NCI-H1092 (cell line): ENCODE measurements at places on chromosomes 12 and 14.

DNA sequence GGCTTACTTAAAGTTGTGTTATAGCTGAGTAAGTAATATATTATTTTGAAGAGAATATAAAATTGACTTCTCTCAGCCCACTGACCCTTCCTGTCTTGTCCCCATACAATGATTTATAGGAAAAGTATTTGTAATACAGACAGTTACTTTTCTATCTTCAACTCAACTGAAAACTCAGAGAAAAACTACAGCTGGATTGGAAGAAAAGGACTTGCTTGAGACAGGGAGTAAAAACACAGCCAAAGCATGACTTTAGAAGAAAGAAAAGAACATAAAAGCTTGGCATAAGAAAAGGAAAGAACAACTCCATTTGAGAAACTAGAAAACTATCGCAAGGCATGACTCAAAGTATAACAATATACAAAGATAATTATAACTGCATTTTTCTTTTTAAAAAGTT is 57.5 kb downstream of the MSRB3 start:
- DNase-seq: no peak

DNA sequence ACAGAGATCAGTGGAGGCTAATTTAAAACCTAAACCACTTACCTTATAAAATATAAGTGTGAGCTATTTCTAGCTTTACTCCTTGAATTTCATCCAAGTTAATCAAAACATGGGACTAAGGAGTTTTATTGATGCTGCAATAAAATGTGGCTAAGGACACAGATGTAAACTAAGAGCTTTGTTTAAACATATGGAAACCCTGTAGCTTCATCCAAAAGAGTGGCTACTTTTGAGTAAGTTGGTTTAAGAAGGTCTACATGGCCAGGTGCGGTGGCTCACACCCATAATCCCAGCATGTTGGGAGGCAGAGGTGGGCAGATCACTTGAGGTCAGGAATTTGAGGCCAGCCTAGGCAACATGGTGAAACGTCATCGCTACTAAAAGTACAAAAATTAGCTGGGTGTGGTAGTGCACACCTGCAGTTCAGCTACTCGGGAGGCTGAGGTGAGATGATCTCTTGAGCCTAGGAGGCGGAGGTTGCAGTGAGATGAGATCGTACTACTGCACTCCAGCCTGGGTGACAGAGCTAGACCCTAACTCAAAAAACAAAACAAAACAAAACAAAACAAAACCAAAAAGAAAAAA is 40.4 kb downstream of the TCHP start:
- DNase-seq: no peak

GRCh38 chr14:54719406-54719805 is 152.5 kb downstream of the SAMD4A start:
- no peak for DNase-seq

GRCh38 chr12:12265571-12266388 is 1.1 kb downstream of the LRP6 start:
- DNase-seq: no peak

GRCh38 chr14:69711881-69712560 is 54.9 kb upstream of the SRSF5 start:
- no peak for DNase-seq

DNA sequence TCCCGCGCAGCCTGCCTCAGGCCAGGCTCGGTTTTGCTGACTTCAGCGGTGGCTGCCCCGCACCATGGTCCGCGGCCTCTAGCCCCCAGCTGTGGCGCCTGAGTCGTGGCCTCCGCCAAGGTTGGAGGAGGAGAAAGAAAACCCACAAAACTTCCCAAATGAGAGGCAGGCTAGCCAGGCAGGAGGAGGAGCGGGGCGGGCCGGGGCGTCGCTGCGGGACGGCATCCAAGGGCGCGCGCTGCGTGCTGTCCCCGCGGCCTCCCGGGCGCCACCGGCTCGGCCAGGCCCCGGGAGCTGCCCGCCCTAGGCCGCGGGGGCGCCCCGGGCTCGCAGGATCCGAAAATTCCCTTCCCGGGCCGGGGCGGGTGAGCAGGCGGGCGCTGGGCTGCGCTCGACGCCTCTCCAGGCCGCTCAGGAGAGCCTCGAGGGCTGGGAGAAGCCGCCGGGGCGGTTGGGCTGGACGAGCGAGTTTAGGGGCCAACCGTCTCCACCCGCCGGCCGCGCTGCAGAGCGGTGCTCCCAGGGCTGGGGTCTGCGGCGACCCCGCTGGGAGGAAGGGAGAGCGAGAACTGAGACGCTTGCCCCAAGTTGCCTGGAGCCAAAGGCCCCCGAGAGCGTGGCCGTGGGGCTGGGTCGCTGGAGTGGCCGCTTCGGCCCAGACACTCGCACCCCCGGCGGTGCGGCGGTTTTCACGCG is at the start of gene EFS:
TSS of gene EFS (minus strand) at position 137 of the 696 bp plus-strand sequence. CDS start 147 bp downstream, outside the sequence.
- no peak for DNase-seq

DNA sequence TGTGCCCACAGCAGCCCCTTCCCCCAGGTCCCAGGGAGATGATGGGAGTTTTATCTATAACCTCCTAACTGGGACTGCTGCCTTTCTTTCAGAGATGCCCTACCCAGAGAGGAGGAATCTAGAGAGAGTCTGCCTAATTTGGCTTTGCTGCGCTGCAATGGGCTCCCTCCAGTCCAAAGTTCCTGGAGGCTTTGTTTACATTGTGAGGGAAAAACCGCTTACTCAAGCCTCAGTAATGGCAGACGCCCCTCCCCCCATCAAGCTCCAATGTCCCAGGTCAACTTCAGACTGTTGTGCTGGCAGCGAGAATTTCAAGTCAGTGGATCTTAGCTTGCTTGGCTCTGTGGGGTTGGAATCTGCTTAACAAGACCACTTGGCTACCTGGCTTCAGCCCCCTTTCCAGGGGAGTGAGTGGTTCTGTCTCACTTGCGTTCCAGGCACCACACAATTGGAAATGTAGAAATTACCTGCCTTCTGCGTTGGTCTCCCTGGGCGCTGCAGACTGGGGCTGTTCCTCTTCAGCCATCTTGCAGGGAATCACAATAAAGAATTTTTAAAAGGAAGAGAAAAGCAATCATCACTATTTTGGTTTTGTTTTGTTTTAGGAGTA is 262.5 kb downstream of the FOXG1 start:
- DNase-seq: no peak

GRCh38 chr14:76514213-76514998 is 138.5 kb downstream of the ESRRB start:
- DNase-seq: peak; percentile 40

GRCh38 chr14:95774265-95775160 is 60.6 kb upstream of the TCL1A start:
- peak; percentile 53 for DNase-seq

DNA sequence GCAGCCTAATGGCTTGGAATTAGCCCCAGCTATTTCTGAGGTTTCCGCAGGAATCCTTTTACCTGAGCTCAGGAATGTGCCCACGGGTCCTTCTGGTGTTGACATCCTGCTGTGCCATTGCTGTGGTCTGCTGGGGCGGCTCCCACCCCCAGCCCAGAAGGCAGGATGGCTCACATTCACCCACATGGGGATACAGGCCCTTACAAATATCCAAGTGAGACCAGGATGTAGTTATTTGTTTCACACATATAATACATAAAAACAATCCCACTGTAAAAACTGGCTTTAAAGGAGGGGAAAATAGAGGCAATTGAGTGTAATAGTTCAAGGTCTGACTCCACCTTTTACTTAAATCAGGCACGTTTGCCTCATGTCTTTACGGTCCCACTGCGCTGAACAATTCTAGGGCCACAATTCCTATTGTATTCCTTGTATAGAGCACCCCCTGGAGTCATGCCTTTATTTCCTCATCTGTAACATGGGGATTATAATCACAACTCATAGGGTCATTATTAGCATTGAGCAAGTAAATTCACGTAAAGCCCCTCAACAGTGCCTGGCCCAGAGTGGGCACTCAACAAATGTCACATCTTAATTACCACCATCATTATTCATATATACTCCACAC is 57.2 kb upstream of the FICD start:
- DNase-seq: no peak

DNA sequence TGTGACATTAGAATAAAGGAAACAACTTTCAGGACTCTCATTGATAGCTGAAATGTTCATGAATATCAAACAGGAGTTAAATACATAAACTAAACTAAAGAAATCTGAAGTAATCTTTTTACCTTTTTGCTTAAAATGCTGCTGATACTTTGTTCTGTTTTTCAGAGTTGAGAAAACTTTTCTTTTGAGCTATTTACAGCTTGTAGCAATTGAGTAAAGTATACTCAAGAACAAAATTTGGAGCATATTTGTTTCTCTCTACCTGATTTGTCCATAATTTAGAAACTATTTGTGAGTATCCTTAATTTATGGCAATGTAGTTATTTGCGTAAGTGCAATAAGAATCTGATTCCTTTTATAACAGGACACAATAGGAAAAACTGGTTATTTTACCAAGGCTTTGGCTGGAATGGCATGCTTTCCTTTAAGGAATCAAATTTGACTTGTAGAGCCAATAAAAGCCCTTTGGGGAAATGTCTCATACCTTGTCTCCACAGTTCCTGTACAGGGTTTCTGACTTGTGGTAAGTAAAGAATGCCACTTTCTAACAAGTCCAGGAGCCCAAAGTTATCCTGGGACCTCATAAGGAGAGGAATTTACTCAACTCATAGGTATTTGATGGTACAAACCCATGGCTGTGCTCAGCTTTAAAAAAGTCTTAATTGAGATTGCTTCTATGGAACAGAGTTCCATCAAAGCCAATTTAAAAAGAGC is 195.7 kb downstream of the TMEM117 start:
- no peak for DNase-seq

DNA sequence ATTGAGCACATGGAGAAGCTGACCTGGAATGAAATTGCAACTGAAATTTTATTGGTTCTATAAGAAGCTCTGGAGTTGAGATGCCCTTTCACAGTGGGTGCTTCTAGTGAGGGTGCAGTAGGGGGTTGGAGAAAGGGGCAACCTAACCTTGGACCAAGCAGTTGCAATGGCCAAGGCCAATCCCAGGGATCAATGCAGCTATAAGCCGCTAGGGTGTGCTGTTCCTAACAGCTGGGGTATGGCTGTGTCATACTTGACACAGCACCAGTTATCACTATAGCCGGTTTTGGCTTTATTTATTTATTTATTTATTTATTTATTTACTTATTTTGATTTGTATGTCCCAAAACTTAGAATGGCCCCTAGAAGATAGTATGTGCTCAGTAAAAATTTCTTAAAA is 505.9 kb downstream of the FLRT2 start:
- no peak for DNase-seq

- DNase-seq: peak; percentile 57
These were observed 210.9 kb upstream of the FKBP4 start for GRCh38 chr12:2583642-2584401.

DNA sequence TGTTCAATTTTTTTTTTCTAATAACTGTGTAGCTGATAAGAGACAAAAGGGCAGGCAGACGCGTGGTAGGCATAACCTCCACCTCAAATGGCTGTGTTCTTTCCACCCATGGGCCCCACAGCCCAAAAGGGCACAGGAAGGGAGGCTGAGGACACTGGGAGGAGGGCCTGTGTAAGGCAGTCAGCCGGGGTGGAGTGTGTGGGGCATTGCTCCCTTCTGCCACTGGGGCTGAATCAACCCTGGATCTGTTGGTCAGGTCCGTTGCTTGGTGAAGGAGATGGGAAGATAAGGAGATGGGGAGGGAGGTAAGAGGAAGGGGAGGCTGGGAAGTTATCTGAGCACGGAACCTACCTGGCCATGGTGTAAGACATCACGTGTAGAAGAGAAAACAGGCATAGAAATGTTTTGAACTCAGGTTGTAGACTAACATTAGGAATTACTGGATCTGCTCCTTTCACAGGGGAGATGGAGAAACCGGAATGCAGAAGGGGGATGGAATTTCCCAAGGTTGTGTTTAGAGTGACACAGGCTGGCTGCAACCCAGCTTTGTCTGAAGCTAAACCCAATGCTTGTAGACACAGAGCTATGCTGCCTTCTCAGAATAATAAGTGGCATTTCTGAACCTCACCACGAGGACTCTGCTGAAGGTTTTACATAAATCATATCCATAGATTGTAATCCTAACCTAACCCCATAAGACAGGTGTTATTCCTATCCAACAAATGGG is 138.5 kb upstream of the NOS1 start:
- DNase-seq: no peak

- no peak for DNase-seq
These were observed 1.5 kb upstream of the CDKL1 start for GRCh38 chr14:50398189-50398580.

DNA sequence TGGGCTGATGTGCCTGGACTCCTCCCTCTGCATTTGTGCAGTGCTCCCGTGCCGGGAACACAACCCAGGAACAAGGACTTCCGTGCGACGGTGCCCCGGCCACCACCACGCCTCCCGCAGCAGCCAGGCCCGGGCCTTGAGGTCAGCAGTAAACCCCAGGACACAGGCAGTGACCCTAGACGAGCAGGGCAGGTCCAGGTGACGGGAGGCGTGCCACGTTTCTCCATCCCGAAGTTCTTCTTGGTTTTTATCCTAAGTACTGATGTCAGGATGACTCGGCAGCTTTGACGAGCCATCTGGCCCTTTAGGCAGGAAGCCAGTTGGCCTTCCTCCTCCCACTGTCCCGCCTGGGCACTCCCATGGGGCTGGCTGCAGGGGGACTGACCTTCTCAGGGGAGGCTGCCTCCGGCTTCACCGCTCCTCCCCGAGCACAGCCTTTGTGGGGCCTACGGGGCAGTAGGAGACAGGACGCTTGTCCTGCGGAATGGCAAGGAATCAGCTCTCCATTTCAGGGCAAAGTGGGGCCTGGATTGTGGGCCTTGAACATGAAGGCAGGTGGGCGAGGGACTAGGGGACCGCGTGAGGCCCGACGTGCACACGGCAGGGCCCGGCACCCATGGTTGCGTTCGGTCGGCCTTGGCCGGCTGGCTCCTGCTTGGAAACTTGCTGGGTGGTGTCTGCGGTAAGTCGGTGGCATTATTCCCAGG is 94.1 kb downstream of the FBXL14 start:
- DNase-seq: no peak

- no peak for DNase-seq
These were observed 14.7 kb downstream of the CPSF6 start for GRCh38 chr12:69254046-69254445.

DNA sequence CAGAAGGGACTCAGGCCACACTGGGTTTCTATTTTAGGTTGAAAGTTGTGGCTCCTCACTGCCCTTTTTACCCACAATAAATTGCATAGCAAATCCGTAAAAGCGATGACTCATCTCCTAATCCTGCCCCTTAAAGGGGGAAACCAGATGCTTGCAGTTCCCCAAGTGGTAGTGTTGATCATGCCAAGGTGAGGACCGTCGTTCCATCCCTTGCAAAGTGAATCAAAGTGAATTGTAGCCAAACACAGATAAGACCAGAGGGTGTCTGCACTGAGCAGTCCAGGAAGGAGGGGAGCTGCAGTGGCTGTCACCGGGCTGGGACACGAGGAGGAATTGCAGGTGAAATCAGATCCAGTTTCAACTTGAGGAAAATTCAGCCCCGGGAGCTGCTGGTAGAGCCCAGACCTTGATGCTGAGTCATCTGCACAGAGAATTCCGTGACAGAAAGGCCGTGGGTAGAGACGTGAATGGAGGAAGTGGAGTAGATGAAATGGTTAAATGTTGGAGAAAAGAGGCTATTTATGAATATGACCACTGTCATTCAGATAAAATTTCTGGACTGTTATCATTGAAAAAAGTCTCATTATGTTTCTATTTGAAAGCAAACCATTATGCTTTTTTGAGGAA is 44.2 kb upstream of the MMP17 start:
- DNase-seq: no peak

GRCh38 chr12:105292705-105293104 is 37.8 kb upstream of the C12orf75 start:
- no peak for DNase-seq
